ENCODE measurements at places on chromosomes 4 and X.
A peak's percentile ranks its signal among the peaks of the same experiment; 100 is the strongest.

GRCh38 chr4:87419578-87420249, 2.7 kb upstream of the NUDT9 start:
- DNase-seq = no peak

- DNase-seq = no peak
Measured at GRCh38 chr4:1640190-1640589, 43.9 kb downstream of the FAM53A start.

- no peak for DNase-seq
Measured at GRCh38 chrX:29580560-29580959, 634.8 kb upstream of the MAGEB2 start.

- DNase-seq = no peak
Measured at GRCh38 chr4:183485411-183486160, 19.3 kb upstream of the ING2 start.

DNA sequence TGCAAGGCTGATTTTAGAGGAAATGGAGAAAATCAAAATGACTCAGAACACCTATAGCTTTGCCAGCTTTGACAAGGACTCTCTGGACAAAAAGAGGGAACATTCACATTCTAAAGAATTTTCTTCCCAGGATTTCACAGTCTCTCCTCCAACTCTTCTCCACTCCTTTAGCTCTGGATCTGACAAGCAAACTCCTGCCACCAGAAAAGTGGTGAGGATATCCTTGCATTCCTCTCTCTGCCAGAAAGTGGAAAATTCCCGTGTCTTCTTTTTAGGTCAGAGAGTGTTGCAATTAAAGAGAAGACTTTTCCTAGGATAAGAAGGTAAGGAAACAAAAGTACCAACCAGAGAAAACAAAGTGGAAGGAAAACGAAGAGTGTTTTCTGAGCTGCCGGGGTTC, 16.1 kb upstream of the PDGFRA start:
- DNase-seq = no peak

DNA sequence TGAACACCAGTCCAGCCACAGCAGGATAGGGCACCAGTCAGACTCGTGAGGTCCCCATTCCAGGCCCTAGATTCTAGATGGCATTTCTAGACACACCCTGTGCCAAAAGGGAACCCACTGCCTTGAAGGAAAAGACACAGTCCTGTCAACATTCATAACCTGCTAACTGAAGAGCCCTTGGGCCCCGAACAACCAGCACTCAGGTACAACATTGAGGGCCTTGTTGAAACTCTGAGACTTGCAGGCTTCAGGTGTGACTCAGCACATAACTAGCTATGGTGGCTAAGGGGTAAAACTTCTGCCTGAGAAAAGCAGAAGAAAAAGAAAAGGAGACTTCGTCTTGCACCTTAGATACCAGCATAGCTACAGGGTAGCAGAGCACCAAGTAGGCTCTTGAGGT, 252.9 kb upstream of the GRID2 start:
- no peak for DNase-seq

- no peak for DNase-seq
Measured at GRCh38 chr4:109094056-109094455, 208.4 kb downstream of the COL25A1 start.

- DNase-seq = no peak
Measured at GRCh38 chrX:14274691-14275090, 245.0 kb upstream of the GEMIN8 start.

GRCh38 chr4:20318909-20319277, 67.2 kb downstream of the SLIT2 start:
- no peak for DNase-seq

DNA sequence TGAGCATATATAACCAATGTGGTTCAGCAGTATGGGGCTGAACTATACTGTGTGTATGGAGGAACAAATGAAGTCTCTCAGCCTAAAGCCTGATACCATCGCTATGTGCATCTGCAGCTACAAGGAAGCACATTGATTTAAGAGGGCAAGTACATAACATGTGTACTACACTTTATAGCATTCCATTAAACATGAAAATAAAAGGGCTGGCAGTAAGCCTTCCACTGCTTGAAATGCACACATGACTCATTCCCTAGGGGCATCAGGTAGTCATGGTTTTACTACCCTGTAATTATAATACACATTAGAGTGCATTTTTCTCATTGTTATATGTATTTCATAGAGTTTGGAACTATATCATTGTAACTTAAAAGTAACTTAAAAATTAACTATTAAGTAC, 51.2 kb downstream of the SMARCA1 start:
- DNase-seq = no peak

DNA sequence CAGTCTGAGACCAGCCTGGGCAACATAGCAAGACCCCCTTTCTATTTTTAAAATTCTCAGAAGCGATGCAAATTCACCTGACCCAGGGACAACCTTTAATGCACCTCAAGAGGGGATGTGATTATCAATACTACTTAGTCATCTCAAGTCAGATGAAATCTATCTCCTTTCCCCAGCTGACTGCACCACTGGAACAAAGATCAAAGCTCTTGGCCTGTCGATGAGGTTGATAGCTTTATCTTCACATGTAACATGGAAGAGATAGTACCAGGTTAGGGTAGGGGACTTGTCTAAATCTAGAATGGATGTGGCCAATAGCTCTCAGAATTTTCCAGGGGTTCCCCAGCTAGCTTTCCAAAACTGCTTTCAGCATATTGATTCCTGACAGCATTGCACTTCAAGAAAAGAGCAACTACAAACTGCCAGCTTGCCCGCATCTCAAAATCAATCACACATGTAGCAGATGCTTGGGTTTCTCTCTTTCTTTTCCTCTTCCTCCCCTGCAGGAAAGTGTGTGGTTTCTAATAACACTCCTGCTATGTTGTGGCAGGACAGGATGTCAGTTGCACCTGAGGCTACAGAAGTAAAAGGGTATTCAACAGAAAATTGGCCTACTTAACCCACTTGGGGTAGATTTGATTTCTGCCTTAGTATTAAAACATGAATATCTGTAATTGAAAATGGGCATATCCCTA, 12.2 kb upstream of the TMEM164 start:
- DNase-seq = no peak

DNA sequence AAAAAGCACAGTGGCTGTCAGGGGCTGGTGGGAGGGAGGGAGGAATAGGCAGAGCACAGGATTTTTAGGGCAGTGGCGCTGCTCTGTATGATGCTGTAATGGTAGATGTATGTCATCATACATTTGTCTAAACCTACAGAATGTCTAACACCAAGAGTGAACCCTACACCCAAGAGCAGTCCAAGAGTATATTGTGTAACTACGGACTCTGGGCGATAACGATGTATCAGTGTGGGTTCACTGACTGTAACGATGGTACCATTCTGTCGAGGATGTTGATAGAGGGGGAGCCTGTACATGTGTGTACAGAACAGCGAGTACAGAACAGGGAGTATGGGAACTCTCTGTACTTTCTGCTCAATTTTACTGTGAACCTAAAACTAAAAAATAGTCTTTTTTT, 76.5 kb downstream of the HAUS3 start:
- no peak for DNase-seq

- no peak for DNase-seq
Measured at GRCh38 chr4:32631831-32632230, 1911.7 kb downstream of the PCDH7 start.

DNA sequence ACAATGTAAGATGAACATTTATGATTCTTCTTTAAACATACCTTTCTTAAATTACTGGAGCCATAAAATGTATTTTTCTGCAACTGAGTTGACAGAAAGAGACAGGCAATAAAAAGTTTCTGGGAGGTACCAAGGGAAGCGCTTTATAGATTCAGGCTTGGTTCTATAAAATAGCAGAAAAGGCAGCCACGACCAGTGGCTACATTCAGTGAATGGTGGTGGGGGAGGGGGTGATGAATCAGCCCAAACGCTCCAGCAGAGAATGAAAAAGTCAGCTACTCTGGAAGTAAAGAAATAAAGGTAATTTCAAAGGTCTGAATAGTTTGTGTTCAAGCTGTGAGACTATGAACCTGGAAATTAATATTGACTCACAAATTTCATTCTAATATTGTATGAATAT, 456.1 kb downstream of the KCTD8 start:
- no peak for DNase-seq

GRCh38 chr4:7656244-7656800, 221.6 kb upstream of the PSAPL1 start:
- no peak for DNase-seq

GRCh38 chr4:64251781-64252180, 157.5 kb downstream of the TECRL start:
- no peak for DNase-seq

- peak; percentile 10 for DNase-seq
Measured at GRCh38 chrX:11254417-11255109, 38.6 kb upstream of the AMELX start.

- DNase-seq = no peak
Measured at GRCh38 chr4:39061457-39061856, 575 bp upstream of the KLHL5 start.

- DNase-seq = no peak
Measured at GRCh38 chrX:109862433-109862832, 129.4 kb upstream of the ACSL4 start.

- peak; percentile 19 for DNase-seq
Measured at GRCh38 chr4:139454111-139455045, at the start of gene RAB33B. RAB33B (plus strand) TSS chr4:139454121; CDS start chr4:139454196, 75 bp downstream.

GRCh38 chrX:138127314-138127713, 561.4 kb downstream of the ZIC3 start:
- no peak for DNase-seq

- no peak for DNase-seq
Measured at GRCh38 chrX:51837921-51838320, 55.5 kb upstream of the MAGED1 start.

- peak; percentile 86 for DNase-seq
Measured at GRCh38 chr4:168880811-168881595, 129.1 kb downstream of the CBR4 start.

GRCh38 chr4:3853388-3854035, 87.3 kb downstream of the ADRA2C start:
- no peak for DNase-seq

GRCh38 chrX:107384397-107385105, 64.9 kb upstream of the FRMPD3 start:
- no peak for DNase-seq
